A549 treated with dexamethasone at 1 μM for 4 hours (cell line): ENCODE measurements at places on chromosomes 11 and 22. TPM values are rescaled to one million over a fixed set of nuclear protein-coding genes. Genes with fewer than 3 reads are reported as not detected.

The OR4D5 gene
- not detected in 5 replicates for total RNA-seq

The CRYBB2 gene
- 0.13 TPM in 1 of 5 replicates, not detected in the others for total RNA-seq

The PATE4 gene
- total RNA-seq, result not detected in 5 replicates

The MS4A3 gene
- total RNA-seq, result not detected in 5 replicates

The SCUBE1 gene
- total RNA-seq, result 0.09 to 0.21 TPM (median 0.18 TPM) in 5 replicates

The CCND1 gene
- total RNA-seq, result 147 to 223 TPM (median 198 TPM) in 5 replicates

The TRPC6 gene
- total RNA-seq, result 0.49 to 0.77 TPM (median 0.52 TPM) in 5 replicates
